ENCODE measurements at places on chromosomes 3 and 15. TPM values are rescaled to one million over a fixed set of nuclear protein-coding genes. Genes with fewer than 3 reads are reported as not detected.

The WNT7A gene
- not detected for total RNA-seq

- no peak for DNase-seq
Observed at GRCh38 chr3:30399394-30400181, 206.8 kb upstream of the TGFBR2 start.

DNA sequence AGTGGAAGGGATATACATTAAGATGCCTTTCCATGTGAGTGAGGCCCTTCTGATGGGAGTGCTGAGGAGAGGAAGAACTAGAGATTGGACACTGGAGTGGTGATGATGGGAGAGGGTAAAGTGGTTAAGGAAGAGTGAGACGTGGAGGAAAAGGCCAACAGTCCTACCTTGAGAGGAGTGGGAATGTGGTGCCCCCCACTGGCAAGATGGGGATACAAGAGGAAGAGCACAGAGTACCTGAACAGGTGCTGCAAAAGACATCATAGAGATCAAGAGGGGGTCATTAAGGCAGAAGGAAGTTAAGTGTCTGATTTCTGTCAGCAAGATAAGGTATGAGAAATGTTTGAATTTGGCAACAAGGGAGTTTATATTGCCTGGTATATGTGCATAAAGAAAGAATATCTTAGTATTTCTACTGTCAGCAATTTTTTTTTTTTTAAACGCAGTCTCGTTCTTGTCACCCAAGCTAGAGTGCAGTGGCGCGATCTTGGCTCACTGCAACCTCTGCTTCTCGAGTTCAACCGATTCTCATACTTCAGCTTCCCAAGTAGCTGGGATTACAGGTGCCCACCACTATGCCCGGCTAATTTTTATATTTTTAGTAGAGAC lies 34.0 kb downstream of the ARIH2 start:
- DNase-seq: peak; percentile 54

DNA sequence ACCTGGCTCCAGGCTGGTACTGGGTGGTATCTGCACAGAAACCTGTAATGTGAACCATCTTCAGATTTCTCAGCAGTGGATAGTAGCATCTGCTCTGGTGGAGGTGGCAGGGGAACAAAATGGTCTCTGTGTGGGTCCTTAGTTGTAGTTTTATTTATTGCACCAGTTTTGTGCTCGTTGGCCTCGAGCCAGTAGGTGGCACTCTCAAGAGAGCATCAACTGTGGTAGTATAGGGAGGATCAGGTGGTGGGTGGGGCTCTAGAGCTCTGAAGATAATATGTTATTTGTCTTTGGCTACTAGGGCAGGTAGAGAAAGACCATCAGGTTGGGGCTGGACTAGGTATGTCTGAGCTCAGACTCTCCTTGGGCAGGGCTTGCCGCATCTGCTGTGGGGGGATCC lies 254.0 kb upstream of the GPR149 start:
- DNase-seq: no peak

DNA sequence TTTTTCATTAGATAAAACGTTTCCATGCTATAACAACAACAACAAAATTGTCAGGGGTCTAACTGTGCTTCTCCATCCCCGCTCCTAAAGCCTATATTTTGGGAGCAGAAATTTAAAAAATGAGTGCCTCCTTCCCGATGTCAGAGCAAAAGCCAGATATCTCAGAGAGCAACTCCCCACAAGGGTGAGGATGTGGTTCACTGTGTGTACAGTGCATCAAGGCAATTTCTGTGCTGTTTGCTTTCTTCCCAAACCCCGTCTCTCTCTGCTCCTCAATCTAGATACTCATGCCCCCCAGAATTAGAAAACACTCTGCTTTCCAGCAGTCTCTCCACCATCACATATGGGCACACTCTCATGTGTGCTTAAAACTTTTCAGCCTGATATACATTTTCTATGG lies 76.7 kb upstream of the MBNL1 start:
- DNase-seq: no peak

DNA sequence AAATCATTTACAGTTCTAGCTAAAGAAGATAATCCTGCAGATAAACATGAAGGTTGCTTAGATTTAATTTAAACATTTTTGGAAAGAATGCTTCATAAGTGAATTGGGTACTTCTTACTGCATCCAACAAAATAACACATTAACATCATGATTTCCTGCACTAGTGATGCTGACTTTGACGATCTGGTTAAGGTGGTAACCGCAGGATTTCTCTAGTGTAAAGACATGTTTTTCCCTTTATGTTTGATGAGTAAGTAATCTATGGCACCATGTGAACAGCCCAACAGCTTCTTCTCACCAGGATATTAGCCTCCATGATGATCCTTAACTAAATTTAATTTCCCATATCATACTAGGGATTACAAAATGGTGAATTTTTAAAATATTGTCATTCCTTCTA lies 14.1 kb downstream of the SPPL2A start:
- no peak for DNase-seq

DNA sequence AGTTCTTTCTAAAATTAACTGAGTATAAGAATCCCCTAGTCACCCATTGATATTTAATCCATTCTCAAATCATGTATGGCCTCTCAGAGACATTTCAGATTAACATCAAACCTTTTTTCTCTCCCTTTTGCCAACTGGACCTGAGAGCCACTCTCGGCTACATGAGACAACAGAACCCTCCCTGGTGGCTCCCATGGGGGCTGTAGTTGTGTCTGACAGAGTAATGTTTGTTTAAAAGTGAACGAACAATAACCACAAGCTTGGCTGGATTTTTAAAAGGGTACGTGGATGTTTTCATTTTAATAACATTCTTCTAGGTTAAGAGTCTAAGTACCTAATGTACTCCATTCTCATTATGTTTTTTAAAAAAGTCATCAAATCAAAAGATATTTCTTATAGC lies 37.1 kb downstream of the P3H2 start:
- DNase-seq: no peak

DNA sequence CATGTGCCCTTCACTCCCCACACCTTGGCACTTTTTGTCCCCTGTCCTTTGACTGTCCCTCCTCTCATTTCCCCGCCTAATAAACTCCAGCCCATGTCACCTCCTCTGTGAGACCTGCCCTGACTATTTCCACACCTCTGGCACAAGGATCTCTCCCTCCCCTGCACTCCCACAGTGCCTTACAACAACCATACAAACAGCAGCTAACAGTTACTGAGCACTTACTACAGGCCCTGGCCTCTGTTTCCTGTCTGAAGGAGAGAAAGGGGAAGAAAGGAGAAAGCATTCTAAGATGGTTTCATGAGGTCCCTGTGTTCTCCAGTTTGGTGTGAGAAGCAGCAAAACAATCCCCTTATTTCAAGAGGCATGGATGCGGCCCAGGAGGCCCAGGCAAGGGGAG lies 20.0 kb upstream of the TRH start:
- no peak for DNase-seq

DNA sequence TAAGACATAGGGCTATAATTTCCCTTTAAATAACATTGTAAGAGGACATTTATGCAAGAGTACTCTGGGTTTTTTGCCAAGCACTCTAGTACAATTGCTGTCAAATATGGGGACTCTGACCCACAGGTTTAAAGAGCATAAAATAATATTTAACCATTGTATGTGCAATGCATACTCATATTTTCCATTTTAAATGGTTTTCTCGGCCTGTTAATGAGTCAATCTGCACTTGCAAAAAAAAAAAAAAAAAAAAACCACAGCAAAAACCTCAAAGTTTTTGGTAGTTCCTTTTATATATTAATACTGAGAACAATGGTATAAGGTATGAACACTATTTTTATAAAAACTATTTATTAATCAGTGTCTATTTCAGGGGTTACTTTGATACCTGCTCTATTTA lies 304.0 kb upstream of the CBLB start:
- no peak for DNase-seq

The CCR9 gene
- total RNA-seq: not detected

GRCh38 chr15:98150536-98150935 lies 190.0 kb downstream of the ARRDC4 start:
- no peak for DNase-seq

DNA sequence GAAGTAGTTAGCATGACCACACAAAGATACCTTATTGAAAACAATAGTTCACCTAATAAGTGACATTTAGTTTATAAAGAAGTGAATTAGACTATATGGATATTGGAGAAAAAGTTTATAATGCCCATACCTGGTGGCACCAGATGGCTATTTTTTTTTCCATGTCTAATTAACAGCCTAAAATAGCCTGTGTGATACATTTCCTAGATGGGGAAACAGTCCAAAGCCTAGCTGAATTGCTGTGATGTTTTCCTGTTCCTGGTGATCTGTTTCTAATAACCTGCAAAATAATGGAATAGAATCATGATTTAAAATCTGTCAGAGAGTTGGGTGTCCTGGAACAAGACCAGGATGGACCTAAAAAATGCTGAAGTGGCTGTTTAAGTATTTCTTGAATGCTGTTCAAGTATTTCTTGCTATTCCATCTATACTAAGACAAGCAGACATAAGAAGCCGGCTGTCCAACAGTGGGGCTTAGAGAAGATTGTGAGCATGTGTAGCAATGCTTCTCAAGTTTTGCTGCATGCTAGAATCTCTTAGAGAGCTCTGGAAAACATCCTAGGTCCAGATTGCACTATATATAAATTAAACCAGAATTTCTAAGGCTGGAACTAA lies 31.3 kb downstream of the LRRC3B start:
- DNase-seq: no peak

DNA sequence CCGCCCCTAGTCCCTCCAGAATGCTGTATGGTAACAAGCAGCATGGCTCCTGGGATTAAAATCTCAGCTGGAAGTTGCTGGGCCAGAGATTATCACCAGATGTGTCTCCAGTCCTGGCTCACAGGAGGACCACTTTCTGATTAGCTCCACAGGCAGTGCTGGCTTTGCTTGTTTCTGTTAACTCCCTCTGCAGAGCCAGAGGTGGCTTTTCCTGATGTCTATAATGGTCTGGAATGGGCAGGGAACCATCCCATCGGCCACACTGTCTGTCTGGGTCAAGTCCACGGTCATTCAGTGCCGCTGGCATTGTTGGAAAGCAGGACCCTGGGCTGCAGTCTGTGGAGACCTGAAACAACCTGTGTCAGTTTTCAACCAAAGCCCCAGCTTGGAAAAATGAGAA lies 119.6 kb upstream of the CTDSPL start:
- no peak for DNase-seq

GRCh38 chr15:81330366-81331090 lies 6.6 kb upstream of the STARD5 start:
- no peak for DNase-seq

- DNase-seq: no peak
Observed at GRCh38 chr3:42664438-42664803, 10.9 kb downstream of the ZBTB47 start.

Measured in activated T-cell treated with anti-CD3 and anti-CD28 coated beads, Interleukin-2, amount 50 U/mL, for 72 hours (primary cell).